ENCODE measurements at places on chromosomes 11 and 22.

GRCh38 chr11:59801981-59802638 is 8.5 kb downstream of the MRPL16 start:
- peak; percentile 13 for DNase-seq

- DNase-seq = no peak
These were observed 31.4 kb upstream of the CLDN5 start for GRCh38 chr22:19555651-19556050.

GRCh38 chr11:122750049-122750448 is 88.3 kb upstream of the CRTAM start:
- DNase-seq = no peak

- DNase-seq = no peak
These were observed 77.5 kb upstream of the UCP3 start for GRCh38 chr11:74086242-74086884.

- no peak for DNase-seq
These were observed 92.3 kb downstream of the KCNQ1 start for GRCh38 chr11:2537010-2537705.

- DNase-seq = no peak
These were observed 25.8 kb downstream of the QSER1 start for GRCh38 chr11:32918427-32918826.

DNA sequence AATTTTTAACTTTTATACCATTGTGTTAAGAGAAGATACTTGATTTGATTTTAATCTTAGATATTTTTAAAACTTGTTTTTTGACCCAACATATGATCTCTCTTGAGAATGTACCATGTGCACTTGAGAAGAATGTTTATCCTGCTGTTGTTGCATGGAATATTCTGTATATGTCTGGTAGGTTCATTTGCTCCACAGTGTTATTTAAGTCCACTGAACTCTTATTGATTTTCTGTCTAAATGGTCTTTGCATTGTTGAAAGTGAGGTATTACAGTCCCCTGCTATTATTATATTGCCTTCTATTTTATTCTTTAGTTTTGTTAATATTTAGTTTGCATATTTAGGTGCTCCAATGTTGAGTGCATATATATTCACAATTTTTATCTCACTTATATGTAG is 397.3 kb upstream of the CCDC179 start:
- DNase-seq = no peak

DNA sequence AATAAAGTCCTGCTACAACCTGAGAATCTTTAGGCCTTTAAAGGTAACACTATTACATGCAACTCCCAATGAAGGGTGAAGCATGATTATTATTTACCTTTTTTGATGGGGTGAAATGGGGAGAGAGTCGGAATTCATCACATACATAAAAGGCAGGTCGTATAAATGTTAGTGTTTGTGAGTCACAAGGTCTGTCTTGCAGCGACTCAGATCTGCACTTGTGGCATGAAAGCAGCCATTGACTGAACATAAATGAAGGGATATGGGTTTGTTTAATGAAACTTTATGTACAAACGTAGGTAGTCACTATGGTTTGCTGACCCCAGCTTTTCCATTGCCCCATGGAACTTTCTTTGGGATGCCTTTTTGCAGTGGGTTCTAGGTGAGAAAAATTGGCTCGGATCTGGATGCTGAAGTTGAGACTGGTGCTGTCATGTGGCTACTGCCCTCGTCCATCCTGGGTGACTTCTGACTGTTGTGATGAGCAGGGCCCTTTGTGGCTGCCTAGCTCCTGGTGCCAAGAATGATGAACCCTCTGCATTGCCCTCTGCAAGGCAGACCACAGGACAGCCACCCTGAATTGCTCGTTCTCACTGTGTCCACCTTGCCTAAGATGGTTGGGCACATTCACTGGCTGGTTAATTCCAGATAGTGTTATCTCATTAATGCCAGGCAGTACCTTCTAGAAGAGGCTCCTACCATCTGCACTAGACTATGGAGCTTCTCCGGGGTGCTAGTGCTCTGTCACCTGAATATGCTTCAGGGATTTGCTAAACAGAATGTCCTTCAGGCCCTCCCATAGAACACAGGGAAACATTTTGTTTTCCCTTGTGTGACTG is 11.3 kb downstream of the GGTLC2 start:
- no peak for DNase-seq

DNA sequence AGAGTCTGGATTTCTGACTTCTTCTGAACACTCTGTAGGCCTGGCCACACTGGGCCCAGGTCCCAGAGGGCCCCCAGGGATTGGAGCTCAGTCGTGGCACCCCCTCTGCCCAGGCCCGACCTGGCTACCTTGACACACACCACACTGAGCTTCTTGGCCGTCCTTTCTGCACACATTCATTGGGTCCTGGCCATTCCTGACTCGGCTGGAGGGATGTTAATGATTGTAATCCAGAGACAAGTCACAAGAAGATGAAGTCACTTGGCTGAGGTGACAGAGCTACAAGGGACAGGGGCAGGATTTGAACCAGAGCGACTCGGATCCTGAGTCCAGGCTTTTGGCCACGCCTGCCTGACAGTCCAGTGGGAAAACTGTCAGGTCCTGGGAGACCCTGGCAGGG is 23.9 kb upstream of the PDGFB start:
- DNase-seq = no peak

DNA sequence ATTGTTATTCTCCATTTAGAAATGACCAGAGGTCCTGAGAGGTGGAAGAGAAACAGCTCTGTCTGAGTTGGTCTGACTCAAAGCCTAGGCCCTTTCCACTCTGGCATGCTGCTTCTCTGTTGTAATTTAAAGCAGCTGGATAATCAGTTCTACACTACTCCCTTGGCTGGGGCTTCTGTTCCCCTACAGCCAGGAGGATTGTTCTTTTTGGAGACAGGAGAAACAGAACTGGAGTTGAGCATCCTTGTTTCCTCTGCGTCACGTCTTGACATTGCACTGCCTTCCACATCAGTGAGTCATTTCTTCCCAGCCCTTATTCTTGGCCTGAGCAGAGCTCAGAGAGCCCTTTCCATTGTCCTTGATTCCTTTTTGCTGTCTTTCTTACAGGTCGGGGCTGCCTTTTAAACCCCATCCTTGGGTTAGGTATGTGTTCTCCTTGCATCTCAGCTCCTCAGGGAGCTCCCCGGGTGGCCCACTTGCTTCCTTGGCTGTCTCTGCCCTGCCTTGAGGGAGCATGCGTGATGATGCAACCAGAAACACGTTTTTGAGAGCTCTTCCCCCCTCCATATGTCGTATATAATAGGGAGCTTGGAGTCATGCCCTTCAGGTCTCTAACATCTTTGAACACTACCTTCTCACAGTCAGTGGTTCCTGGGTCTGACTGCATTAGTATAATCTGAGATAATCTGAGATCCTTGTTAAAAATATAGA is 35.7 kb downstream of the CYB5R2 start:
- DNase-seq = no peak

DNA sequence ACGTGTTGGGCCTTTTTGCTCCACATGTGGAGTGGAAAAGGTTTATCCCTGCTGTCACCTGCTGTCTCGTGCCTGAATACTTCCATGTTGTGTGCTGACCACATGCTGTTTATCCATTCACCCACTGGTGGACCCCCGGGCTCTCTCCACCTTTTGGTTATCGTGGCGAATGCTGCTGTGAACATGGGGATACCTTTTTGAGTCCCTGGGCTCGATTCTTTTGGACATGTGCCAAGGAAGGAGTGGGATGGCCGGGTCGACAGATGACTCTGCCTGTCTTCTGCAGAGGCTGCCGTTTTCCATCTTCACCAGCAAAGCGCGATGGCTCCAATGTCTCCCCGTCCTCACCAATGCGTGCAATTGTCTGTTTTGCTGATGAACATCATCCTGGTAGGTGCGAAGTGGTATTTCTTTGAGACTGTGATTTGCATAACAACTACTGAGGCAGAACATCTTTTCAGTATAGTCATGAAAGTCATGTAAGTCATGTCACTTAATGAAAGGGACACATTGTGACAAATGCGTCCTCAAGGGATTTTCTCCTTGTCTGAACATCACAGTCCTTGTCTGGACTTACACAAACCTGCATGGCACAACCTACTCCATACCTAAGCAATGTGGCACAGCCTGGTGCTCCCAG is 758.7 kb downstream of the BRD1 start:
- DNase-seq = no peak

DNA sequence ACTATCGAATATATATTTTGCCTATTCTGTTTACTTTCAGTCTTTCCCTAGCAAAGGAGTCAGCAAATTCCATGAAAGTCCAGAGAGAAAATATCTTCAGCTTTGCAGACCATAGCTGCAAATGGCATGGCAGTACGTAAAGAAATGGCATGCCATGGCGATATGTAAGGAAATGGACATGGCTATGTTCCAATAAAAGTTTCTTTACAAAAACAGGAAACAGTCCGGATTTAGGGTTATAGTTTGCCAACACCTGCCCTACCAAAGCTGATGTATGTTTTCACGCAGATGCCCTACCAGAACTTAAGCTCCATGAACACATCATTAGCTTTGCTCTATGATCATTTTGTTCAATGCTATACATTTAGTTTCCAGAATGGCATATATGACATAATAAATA is 19.5 kb downstream of the KIAA0930 start:
- no peak for DNase-seq

DNA sequence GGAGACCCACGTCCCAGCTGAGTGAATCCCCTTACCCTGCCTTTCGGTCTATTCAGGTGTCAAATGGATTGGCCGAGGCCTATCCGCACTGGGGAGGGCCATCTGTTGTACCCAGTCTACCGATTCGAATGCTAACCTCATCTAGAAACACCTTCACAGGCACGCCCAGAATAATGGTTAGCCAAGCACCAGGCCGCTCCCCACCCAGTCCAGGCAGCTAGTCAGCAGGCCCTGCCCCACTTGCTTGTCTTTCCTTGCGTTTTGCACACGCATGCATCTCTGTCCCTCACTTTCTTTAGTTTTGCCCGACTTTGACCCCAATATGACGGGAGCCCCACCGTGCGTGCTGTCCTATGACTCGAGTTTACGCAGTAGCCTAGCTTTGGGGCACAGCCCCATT is 31.7 kb downstream of the PARVB start:
- DNase-seq = no peak

- peak; percentile 3 for DNase-seq
These were observed 125.7 kb downstream of the TENM4 start for GRCh38 chr11:79314906-79315689.

DNA sequence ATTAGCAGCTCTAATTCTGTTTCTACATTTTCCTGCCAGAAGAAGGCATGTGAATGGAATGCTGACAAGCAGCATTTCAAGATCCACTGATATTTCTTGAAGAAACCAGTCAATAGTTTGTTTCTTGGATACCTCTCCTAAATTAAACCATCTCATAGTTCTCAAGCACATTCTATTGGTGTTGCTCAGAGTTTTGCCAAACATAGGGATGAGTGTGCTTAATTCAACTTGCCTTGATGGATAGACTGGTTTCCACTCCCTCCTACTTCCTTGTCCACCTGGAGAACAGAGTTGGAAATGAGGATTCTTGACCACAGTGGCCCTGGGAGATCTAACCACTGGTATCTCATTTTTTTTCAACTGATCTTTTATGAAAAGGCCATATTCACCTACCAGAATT is 29.8 kb upstream of the DDX10 start:
- DNase-seq = no peak

DNA sequence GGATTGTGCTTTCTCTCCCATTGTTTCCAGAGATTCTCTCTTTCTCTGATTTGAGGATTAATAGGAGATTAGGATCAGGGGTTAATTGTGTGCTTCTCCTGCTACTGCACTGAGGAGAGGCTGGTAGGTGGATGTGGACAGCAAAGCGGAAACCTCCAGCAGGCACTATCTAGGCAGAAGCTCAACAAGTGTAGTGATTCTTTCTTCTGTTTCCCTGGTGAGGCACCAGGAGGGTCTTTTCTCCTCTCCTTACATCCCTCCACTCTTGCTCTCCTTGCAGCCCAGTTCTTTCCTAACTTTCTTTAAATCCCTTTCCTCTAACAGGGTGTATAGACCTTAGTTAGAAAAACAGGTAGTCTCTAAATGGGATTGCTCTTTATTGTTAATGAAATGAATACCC is 1.9 kb upstream of the ZBTB16 start:
- no peak for DNase-seq

DNA sequence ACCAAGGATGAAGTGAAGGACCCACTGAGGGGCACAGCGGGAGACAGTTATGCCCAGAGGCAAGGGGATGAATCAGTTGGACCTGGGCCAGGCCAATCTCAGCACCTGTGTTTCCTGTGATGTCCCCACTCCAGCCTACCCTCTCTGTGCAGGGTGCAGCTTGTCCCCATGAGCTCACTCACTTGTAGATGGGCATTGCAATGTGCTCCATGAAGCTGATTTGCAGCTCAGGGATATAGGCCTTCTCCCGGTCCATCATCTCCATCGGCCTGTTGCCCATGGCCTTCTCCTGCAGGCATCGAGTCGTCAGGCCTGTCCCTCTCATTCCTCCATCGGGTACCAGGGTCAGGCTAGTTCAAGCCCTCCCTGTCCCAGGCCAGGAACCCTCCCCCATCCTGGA is 96.2 kb downstream of the PDE2A start:
- DNase-seq = no peak

- no peak for DNase-seq
These were observed 28.1 kb upstream of the DAGLA start for GRCh38 chr11:61652135-61652534.

DNA sequence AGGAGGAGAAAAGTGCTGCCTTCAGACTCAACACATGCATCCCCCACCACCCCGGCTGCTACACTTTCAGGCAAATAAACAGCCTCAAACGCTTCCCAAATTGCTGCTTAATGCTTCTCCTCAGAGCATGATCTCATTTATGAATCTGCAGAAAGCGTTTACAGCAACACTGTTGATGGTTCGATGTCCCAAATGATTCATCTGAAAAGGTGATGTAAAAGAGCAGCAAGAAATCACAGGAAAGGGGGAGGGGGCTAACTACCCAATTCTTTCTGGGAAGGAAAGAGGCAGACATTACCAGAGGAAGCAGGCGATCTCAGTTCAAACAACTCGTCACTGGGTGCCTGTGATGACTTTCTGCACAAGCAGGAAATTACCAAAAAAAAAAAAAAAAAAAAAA is 119.6 kb downstream of the TENM4 start:
- DNase-seq = no peak

DNA sequence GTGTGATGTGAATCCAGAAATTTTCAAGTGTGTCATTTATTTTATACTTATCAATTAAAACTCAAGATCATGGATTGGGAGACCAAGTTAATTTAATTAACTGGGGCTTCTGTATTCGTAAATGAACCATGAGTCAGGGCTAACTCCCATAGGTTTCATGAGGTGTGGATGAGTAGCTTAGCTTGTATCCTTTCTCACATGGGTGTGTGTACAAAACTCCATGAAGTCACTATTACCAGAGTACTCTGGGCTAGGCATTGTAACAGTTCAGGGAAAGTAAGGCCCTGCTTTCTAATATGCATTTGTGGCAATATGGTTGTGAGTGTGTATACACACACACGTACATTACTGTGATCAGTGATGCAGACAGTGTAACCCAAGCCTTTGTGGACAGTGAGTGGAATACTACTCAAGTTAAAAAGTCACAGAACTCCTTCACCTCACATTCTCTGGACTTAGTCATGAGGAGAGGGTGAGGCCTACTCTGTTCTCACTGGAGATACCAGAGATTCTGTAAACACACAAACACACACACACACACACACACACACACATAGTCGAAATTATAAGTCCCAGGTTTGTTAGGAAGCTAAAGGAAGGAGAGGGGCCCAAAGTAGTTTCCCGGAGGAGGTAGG is 3.5 kb downstream of the CNTF start:
- peak; percentile 89 for DNase-seq

Measured in ACHN (cell line).